Stimulated activated CD4-positive, alpha-beta T cell treated with anti-CD3 and anti-CD28 coated beads, Interleukin-15, amount 100 ng/mL, for 48 hours (primary cell): ENCODE measurements at places on chromosomes 3 and 15.

DNA sequence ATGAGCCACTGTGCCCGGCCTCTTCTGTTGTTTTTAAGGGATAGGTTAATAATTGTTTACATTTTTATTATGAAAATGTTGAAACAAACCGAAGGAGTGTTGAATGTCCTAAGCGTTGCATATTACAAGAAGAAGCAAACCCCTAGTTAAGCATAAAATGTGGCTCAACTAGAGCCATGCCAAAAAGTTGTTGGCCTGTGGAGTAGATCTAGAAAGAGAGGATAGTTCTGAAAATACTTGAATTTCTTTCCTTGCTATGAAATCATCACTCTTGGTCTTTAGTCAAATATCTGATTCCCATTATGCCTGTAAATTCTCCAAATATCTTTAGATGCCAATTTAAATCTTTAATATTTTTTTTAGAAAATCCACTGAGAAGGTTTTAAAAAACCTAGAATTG is 12.8 kb downstream of the RBP2 start:
- DNase-seq, result no peak

- no peak for DNase-seq
Measured at GRCh38 chr3:119796785-119797184, 14.9 kb downstream of the NR1I2 start.

DNA sequence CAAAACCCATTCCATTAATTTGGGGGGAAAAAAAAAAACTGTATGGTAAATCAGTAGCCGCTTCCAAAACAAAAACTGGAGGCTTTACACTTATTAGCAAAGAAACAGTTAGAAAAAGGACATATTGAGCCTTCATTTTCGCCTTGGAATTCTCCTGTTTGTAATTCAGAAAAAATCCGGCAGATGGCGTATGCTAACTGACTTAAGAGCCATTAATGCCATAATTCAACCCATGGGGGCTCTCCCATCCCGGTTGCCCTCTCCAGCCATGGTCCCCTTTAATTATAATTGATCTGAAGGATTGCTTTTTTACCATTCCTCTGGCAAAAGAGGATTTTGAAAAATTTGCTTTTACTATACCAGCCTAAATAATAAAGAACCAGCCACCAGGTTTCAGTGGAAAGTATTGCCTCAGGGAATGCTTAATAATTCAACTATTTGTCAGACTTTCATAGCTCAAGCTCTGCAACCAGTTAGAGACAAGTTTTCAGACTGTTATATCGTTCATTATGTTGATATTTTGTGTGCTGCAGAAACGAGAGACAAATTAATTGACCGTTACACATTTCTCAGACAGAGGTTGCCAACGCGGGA is 9.4 kb upstream of the RPL24 start:
- no peak for DNase-seq

DNA sequence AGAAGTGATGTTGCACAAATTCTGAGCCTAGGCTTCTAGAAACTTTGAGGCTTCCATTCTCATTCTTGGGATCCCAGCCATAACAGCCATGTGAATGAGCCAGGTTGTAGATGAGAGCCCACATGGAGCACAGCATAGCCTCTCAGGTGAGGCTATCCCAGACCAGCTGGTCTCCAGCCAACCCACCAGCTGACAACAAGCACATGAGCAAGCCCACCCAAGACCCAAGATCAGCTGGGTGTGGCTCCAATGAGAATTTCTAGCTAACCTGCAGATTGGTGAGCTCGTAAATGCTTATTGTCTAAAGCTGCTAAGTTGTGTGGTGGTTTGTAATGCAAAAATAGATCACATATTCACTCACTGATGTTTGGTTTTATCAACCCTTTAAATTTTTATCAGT is 14.4 kb downstream of the KY start:
- no peak for DNase-seq

- no peak for DNase-seq
Measured at GRCh38 chr3:2300938-2301337, 202.3 kb downstream of the CNTN4 start.

DNA sequence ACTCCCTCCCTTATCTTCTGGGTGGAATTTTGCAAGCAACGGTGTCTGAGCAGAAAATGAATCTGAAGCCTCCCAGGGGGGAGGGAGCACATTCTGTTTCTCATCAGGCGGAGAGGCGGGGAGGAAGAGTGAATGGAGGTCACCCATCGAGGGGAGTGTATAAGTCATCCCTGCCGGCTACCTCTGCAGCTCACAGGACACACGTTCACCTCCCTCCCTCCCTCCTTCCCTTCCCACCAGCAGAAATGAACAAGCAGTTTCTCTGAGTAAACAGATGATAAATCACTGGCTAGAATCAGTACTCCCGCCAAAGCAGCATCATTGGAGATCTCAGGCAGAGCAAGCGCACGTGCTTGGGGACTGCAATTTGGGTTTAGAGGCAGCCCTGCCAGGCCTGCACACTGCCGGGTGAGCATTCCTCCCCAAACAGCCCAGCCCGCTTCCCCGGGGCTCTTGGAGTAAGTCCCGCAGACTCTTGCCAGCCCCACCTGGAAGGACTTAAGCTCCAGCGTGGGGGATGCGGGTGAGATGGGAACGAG is 38.3 kb downstream of the CPN2 start:
- DNase-seq, result no peak

- DNase-seq, result peak; percentile 48
Measured at GRCh38 chr15:90097475-90097874, 4.8 kb downstream of the IDH2 start.
